ENCODE measurements at places on chromosomes 3 and 15.

DNA sequence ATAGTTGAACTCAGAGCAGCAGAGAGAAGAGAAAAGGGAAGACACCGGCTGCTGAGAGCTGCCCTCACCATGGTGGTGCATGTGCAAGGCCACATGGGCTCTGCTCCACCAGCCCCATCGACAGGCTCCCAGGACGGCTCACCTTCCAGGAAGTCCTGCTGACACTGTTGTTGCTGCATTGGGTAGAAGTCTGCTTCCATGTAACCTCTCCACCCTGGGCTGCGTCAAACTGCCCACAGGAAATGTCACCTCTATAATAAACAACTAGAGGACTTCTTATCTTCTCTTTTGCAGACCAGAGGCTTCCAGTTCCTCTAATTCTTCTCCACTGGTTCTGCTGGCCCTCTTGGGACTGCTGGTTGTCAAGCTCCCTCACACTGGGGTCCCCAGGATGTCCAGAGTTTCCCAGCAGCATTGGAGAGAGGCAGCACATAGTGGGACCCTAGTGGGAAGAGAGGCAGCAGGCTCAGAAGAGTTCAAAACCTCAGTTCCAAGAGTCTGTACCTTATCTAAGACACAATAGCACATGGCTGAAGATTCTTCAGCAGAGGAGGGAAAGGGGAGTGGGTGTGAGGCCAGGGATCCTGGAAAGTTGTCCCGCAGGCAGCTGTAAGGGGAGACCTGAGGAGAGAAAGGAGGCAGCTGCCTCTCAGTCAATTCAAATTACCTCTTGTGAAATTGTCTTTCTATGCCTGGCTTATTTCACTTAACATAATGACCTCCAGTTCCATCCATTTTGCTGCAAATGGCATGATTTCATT lies 5.8 kb upstream of the CCR3 start:
- no peak for DNase-seq

- no peak for DNase-seq
Observed at GRCh38 chr15:101532865-101533264, 43.4 kb upstream of the PCSK6 start.

- DNase-seq = no peak
Observed at GRCh38 chr3:55765398-55765797, 278.3 kb upstream of the WNT5A start.

GRCh38 chr3:185423178-185423577 lies 60.2 kb downstream of the MAP3K13 start:
- no peak for DNase-seq

- no peak for DNase-seq
Observed at GRCh38 chr15:25185156-25185710, 230.4 kb downstream of the SNRPN start.

GRCh38 chr15:90060797-90061196 lies 41.5 kb downstream of the IDH2 start:
- DNase-seq = no peak

DNA sequence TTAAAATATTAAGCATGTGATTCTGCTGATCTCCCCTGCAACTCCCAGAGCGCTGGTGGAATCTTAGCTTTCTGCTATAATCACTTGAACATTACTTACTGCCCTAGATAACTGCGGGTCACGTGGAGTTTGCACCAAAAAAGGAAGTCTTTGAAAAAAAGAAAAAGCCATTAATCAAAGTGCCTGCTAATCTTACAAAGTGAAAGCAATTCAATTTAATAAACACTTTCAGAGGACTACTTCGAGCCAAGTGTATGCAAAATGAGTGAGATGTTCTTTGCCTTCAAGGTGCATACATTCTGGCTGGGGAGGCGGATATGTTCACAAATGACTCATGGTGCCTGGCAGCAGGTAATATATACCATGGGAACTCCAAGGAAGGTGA lies 109.9 kb upstream of the GAP43 start:
- DNase-seq = no peak

DNA sequence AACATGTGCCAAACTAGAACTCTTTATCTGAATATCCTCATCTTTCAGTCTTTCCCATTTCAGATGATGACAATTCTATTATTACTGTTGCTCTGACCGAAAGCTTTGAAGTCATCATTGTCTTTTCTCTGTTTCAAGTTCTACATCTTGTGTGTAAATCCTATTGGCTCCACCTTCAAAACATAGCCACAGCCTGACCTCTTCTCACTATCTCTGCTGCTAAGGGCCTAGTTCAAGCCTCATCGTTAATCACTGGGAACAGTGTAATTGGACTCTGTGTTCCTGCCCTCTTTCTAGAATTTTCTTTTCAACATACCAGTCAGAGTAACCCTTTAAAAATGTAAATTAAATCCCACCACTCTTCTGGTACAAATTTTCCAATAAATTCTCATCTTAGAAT lies 105.1 kb downstream of the OXSM start:
- DNase-seq = no peak

- DNase-seq = no peak
Observed at GRCh38 chr15:74869726-74870407, 3.3 kb downstream of the SCAMP2 start.

- DNase-seq = no peak
Observed at GRCh38 chr3:177338697-177339219, 141.5 kb upstream of the TBL1XR1 start.

- no peak for DNase-seq
Observed at GRCh38 chr3:173747427-173747826, 349.9 kb downstream of the NLGN1 start.

- DNase-seq = peak; percentile 51
Observed at GRCh38 chr15:101451266-101451799, 38.2 kb downstream of the PCSK6 start.

DNA sequence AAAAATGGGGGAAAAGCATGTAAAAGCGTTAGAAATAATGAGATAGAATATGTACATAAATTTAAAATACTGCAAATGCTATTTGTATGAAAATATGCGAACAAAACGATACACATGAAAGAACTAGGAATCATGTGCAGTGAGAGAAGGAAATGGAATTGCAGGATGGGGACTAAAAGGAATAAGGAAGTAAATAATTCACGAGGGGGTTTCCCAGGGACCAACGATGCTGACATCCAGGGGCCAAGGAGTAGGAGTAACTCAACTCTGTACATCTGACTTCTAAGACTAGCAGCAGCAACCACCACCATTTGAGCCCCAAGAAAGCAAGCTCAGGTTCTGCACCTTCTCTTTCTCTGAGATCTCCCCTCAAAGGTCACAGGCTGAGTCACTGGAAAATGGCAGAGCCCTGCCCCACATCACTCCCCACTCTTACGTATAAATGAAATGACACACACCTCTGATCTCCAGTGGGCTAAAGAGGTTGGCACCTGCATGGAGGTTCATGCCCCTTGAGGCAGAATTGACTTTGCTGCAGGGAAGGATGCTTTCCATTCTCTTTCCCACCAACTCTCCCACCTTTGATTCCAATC lies 100.0 kb upstream of the DLG1 start:
- no peak for DNase-seq

GRCh38 chr15:89184357-89184756 lies 37.0 kb downstream of the RLBP1 start:
- DNase-seq = no peak

DNA sequence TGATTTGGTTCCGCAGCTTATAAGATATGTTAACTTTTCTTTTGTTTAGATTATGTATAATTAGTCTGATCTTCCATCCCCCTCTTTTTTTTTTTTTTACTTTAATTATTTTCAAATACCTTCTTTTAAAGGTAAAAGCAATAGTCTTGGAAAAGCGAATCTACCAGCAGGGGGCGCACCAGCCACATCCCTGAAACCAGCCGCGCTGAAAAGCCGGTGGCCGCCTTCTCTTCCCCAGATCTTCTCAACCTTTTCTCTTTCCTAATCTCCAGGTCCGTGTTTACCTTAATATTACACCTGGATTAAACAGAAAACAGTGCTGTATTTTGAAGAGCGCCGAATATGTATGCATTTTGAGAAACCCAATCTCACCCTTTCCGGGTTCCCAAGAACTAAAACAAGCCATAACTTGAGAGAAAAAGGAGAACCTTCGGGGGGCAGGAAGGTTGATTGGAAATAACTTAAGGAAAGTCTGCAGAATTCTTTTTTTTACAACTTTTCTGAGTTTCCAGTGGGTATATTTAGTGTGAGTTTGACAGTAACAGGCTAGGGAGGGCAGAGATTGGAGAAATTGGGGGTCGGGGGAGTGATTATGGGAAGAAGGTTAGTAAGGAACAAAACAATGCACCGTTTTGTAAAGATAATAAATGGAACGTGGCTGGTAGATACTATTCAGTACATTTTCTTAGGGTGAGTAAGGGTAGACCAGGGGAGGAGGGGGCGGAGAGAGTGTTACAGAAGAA lies 2.0 kb upstream of the SOX2 start:
- peak; percentile 23 for DNase-seq

DNA sequence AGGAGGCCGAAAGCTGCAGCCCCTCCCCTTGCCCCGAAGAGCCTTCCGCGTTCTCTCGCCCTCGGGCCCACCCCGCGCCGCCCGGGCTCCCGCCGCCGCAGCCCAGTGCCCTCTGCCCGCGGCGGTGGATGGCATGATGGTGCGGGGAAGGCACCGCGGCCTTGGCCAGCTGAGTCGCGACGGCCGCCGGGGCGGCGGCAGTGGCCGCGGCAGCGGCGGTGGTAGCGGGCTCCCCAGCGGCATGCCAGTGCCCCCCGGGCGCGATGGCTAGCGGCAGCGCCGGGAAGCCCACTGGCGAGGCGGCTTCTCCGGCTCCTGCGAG lies 1.2 kb downstream of the TLNRD1 start:
- DNase-seq = no peak

DNA sequence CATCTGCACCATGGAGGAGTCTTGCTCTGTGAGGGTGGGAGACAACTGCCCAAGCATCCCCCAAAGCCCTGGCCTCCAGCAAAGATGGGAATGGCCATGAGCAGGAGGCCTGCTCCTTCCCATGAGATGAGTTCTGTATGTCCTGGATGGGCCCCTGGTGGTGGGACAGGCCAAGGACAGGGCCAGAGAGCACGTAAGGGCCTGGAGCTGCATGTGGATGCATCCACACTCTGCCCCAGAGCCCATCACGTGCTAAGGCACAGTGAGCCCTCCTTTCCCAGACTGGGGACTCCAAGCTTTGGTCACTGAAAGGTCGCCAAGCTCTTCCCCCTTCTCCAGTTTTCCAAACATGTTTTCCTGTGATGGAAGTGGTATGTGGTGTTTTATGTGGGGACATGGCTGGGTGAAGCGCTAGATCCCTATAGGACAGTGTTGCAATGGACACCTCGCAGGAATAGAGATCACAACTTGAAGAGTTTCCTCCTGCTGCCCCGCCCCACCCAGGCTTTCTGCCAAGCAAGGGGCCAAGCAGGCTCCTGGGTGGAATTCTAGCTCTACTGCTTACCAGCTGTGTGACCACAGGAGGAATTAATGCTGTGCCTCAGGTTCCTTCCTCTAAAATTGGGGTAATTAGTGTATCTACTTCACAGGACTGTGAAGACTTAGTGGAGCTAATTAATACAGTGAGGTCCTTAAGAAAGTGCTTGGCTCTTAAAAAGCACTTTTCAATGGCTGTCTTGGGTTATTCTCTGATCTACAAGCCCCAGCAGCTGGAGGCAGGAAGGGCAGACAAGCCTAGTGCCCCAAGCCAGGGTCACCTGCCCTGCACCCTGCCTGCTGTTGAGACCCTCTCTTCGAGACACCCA lies 106.4 kb upstream of the RPL32 start:
- DNase-seq = peak; percentile 42

- no peak for DNase-seq
Observed at GRCh38 chr3:123412076-123412475, 36.8 kb downstream of the ADCY5 start.

GRCh38 chr3:36911990-36912804 lies 32.7 kb downstream of the TRANK1 start:
- peak; percentile 49 for DNase-seq

- DNase-seq = no peak
Observed at GRCh38 chr3:49900491-49901153, 3.1 kb downstream of the MST1R start.

GRCh38 chr15:41656188-41656587 lies 4.0 kb upstream of the MGA start:
- DNase-seq = no peak

DNA sequence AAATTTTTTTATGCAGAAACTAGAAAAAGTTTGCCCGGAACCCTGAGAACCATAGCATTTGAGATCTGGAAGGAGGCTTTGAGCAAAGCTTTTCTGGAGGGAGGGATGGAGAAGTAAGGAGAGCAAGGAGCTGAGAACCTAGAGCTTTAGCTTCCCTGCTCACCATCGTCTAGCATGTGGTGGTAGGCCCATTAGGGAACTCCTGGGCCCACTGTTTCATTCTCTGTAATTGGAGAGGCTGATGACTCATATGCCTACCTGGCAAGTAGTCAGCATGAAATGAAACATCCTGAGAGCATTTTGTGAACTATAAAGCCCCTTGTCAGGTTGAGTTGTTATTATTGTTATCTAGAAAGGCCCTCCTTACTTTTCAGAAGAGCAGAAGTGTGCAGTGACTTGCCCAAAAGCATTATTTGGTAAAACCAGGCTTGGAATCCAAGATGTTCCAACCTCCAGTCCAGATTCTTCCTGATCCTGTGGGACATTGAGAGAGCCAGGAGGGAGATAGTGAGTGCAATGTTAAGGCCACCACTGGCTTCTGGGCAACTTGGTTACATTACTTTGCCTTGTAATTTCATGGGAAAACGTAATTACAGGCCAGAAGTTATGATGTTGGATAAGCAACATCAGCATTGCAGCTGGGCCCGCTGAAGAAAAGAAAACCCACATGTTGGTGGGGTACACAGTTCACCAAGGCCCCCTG lies 104.5 kb upstream of the BFSP2 start:
- peak; percentile 2 for DNase-seq

DNA sequence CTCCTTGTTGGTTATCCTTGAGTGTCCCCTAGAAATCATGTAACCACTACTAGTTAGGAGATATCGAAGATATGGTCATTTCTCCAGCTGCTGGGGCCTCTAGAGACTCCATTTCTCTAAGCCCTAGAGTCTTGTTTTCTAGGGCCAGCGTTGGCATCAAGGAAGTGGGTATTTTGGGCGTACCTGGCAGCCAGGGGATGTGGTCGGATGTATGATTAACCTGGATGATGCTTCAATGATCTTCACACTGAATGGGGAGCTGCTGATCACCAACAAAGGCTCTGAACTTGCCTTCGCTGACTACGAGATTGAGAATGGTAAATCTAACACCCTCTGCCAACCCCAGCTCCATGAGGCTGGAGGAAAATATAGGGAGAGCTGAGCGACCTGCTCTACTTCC lies 325.5 kb downstream of the RYR3 start:
- DNase-seq = no peak
